ENCODE measurements at places on chromosomes 3 and 15.

DNA sequence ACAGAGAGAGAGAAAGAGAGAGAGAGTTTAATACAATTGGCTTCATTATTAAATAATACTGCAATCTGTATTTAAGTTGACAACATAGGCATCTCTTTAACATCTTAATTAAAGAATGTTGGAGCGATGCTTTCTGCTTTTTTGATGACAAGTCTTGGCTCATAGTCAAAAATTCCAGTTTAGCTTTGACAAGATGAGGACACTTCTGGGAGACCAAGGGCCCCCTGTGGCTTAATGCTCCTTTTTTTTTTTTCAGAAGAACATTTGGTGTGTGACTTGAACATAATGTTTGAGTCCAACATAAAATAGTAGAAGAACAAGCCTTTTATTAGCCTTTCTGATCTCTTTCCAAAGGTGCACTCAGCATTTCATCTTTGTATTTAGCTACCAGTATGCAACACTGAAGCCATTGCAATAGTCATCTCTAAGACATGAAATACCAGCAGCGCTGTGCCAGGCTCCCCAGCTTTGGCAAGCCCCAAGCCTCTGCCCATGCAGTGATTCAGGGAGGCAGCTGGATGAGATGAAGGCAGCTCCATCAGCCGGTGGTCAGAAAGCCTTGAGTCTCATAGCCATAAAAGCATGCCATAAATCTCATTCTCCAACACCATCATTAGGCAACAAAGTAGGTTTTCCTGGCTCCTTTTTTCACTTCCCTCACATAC lies 349.4 kb upstream of the SEMA6D start:
- DNase-seq: no peak

DNA sequence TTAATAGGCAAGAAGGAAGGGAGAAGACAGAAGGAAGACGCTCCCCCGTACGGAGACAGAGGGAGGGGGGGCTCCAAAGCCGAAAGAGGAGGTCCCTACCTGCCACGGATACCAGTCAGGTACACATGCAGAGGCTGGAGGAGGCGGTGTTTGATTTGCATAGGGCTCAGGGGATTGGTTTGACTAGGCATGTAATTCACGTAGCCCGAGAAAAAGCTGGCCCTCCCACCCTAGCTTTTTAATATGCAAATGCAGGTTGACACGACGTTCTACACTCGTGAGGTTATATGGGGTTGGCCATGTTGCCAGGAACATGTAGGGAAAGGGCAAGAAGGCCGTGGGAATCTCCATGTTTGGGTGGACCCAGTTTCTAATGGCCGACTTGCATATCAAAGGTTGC lies 29.8 kb downstream of the ZNF592 start:
- no peak for DNase-seq

GRCh38 chr3:141353652-141354495 lies 14.4 kb upstream of the ZBTB38 start:
- no peak for DNase-seq

GRCh38 chr3:14158370-14158769 lies 20.0 kb downstream of the XPC start:
- DNase-seq: no peak

- no peak for DNase-seq
Measured at GRCh38 chr3:42492508-42493080, 9.8 kb upstream of the VIPR1 start.

DNA sequence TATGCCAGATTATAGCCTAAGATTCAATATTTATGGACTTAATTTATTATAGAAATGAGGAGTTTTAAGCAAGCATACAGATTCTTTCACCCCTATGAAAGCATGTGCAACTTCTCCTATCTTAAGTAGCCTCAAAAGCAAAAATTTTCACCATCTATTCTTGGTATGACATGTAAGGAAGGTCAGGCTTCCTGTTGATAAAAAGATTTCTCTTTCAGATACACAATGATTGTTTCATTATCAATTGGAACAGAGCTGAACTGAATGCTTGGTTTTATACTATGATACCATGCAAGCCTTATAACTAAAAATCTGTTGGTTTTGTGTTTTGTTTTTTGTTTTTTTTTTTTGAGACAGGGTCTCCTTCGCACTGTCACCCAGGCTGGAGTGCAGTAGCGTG lies 3.9 kb downstream of the GRK7 start:
- no peak for DNase-seq

Data from dermis blood vessel endothelial cell (primary cell).